ENCODE measurements at places on chromosomes 2 and 18.

DNA sequence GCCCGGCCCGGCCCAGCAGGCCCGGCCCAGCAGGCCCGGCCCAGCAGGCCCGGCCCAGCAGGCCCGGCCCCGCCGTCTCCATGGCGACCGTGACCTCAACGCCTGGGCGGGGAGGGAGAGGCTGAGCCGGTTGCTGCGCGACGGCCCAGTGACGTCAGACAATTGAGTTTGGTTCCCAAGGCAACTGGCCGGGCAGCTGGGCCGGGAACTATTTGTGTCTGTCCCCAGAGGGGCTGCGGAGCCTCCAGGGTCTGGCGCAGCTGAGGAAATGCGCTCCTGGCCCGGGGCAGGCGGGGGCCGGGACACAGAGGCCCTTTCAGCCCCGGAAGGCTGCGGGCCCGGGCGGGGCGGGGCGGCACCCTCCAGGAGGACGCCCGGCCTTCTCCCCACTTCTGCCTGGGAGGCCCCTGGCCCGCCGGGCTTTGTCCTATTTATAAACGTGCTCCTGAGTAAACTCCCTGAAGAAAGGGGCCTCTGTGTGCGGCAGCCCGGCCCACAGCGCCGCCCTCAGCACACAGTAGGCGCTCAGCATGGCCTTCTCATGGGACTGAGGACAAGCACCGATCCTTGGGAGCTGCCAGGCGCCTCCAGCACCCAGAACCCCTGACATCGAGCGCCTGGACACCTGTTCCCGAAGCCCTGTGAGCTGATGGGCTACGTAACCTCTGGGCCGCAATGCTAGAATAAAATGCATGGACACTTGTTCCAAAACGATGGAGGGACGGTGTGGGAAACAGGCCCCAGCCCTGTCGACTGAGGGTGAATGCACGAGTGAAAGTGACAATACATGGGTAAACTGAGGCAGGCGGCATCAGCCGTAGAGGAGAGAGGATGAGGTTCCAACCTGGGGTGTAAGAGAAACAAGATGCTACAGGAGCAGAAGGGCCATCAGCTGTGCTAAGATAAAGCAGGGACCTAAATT is 12.3 kb downstream of the TEX44 start:
- DNase-seq = peak; percentile 96

DNA sequence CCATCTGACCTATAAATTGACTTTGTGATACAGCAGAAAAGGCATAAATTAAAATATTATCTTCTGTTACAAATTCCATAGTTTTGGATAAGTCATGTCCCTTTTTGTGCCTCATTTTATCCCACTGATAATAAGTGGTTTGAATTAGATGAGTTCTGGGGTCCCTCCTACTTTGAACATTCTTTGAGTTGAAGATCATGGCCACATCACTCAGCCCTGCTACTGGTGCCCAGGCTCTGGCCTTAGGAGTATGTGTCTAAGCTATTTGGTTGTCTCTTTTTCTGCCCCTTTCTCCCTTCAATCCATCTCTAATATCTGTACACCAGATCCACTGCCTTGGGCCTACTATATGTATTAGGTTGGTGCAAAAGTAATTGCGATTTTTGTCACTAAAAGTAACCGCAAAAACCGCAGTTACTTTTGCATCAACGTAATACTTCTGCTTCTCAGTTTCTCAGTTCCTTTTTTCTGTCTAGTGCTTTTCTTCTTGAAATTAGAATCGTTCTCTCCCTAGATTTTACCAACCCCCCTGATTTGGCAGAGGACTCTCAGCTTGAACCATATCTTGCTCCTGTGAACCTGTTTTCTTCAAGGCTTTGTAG is 362.5 kb upstream of the TNP1 start:
- no peak for DNase-seq

DNA sequence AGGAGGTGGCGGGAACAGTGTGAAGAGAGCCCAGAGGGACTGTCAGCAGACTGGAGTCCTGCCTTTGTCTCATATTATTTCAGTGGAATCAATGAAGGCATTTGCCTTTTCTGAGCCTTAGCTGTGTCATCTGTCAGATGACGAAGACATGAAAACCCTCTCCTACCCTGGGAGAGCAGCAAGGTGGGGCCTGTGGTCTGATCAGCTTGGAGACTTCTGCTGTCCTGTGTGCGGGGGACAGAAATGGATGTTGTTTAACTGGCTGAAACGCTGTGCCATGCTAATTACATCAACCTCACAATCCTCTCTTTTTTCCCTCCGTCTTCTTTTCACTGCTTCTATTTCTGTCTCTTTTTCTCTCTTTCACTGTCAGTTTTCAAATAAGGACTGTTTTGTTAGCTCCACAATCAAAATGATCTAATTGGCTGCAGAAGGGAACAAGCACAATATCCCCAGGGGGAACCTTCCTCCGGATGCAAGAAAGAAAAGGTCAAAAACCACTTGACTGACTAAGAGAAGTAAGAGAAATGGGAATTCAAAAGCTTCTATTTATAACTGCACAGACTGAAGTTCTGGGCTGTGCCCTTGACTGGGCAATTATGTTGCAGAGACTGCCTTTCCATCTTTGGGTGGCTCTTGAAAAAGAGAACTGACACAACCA is 340.1 kb downstream of the CLIP4 start:
- DNase-seq = no peak

DNA sequence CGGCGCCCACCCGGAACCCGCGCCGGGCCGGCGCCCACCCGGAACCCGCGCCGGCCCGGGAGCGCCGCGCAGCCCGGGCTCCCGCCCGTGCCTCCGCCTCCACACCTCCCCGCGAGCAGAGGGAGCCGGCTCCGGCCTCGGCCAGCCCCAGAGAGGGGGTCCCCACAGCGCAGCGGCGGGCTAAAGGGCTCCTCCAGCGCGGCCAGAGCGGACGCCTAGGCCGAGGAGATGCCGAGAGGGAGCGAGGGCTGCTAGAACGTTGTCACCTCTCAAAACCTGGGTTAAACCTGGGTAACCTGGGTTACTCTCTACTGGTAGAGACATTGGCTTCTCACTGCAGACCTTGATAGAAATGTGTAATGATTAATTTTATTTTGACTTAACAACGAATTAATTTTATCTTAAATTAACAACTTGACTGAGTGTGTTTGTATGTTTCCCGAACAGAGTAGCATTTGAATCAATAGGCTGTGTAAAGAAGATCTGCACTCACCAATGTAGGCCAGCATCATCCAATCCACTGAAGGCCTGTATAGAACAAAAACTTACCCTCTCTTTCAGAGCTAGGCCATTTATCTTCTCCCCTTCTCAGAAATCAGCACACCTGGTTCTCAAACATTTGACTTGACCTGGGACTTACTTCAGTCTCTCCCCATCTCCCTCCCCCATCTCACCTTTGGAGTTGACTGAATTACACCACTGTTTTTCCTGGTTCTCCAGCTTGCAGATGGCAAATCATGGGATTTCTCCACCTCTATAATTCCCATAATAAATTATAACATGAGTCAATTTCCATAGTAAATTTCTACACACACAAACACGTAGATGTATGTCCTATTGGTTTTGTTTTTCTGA is 242.7 kb downstream of the ASXL3 start:
- no peak for DNase-seq

- DNase-seq = no peak
Observed at GRCh38 chr2:106059416-106060065, 134.6 kb downstream of the UXS1 start.

GRCh38 chr18:53971331-53971730 is 253.1 kb downstream of the MBD2 start:
- no peak for DNase-seq

DNA sequence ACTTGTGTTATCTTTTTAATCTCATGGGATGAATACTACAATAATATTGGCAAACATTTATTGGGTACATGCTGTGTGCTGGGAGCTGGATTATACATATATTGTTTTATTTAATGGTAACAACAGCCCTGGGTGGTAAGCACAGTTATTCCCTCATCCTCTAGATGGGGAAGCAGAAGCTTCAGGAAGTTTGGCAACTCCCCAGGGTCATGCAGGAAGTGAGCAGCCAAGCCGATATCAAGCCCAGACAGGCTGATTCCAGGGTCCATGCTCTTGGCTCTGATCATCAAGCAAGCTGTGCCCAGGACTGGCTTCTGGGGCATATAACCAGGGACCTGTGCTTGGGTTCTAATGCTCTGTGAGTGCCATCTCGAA is 155.8 kb downstream of the ZNF516 start:
- no peak for DNase-seq

GRCh38 chr2:190781604-190782198 is 98.9 kb upstream of the GLS start:
- DNase-seq = no peak

GRCh38 chr18:57542812-57543427 is 43.6 kb downstream of the FECH start:
- DNase-seq = no peak

All from stimulated activated CD8-positive, alpha-beta memory T cell treated with anti-CD3 and anti-CD28 coated beads, Interleukin-7, amount 100 ng/mL, for 1 hour (primary cell).